ENCODE measurements at places on chromosomes 7 and 10.

- no peak for DNase-seq
Measured at GRCh38 chr10:62805231-62806099, 945 bp downstream of the ADO start.

- no peak for DNase-seq
Measured at GRCh38 chr10:132687181-132687892, 98.6 kb downstream of the NKX6-2 start.

DNA sequence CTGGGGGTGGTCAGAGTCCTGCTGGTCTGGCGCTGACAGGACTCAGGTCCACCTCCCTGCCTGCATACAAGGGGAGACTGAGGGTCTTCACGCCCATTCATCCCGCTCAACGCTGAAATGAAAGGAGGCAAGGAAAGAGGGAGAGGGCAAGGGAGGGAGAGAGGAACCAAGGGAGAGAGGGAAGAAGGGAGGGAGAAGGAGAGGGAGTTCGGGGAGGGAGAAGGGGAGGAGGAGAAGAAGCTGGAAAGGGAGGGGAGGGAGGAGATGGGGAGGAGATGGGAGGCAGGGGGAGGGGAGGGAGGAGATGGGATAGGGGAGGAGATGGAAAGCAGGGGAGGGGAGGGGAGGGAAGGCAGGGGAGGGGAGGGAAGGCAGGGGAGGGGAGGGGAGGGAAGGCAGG lies 69.4 kb upstream of the INPP5A start:
- DNase-seq = no peak

- DNase-seq = no peak
Measured at GRCh38 chr7:157872447-157872846, 535.6 kb downstream of the DNAJB6 start.

- no peak for DNase-seq
Measured at GRCh38 chr10:128016423-128017060, 109.6 kb downstream of the PTPRE start.

DNA sequence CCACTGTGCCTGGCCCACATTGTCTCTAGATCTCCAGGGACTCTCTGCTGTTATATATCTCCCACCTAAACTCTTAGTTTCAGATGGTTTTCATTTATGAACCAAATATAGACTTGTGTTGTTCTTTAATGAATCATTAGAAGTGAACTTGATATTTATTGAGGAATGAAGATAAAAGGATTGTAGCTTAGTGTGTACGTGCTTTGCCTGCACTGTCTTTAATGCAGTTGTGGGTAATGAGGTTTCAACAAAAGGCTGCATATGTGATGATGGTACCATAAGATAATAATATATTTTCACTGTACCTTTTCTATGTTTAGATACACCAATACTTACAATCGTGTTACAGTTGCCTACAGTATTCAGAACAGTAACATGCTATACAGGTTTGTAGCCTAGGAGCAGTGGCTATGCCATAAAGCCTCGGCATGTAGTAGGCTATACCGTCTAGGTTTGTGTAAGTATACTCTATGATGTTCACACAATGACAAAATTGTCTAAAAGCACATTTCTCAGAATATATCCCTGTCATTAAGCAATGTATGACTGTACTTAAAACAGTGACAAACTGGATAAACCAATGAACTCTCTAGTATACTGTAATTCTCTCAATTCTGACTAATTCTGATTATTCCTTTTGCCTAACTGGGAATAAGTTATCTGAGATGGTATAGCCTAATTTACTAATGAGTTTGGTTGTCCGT lies 25.2 kb downstream of the VCL start:
- DNase-seq = no peak

GRCh38 chr7:80775482-80775881 lies 137.0 kb downstream of the CD36 start:
- DNase-seq = no peak

DNA sequence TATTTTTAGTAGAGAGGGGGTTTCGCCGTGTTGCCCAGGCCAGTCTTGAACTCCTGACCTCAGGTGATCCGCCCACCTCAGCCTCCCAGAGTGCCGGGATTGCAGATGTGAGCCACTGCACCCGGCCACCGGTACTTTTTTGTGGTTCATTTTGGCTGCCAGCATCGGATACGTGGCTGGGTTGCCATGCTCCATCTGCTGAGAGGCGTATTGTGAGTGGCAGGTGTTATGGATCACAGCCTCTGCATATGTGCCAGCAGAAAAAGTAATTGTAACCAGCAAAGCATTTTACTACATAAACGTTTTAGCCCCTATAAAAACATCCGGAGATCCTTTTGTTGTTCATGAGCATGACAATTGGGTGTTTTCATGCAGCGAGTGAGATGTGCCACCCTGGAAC lies 7.1 kb downstream of the FOXK1 start:
- no peak for DNase-seq

- no peak for DNase-seq
Measured at GRCh38 chr10:125030567-125031197, 88.8 kb downstream of the ZRANB1 start.

GRCh38 chr7:72706521-72706920 lies 121.5 kb downstream of the TYW1B start:
- DNase-seq = no peak

- no peak for DNase-seq
Measured at GRCh38 chr7:84462259-84462658, 267.7 kb upstream of the SEMA3A start.

- DNase-seq = no peak
Measured at GRCh38 chr10:107443813-107444212, 279.3 kb upstream of the SORCS1 start.

GRCh38 chr7:22250390-22250789 lies 106.6 kb downstream of the RAPGEF5 start:
- no peak for DNase-seq

DNA sequence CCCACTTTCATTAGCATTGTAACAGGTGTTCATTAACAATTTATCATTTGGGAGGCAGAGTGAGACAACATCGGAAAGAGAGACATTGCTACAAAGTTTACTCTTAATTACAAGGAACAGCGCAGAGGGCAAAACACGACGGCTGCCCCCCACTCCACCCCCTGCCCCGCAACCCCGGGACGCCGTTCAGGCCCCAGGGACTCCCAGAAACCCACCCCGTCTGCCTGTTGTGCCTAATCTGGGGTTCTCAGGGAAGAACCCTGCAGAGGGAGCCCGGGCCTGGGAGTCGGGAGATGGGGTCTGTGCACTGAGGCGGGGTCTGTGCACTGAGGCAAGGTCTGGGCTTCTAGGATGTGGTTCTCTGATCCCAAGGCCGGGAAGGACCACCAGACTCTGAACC lies 25.2 kb downstream of the UNCX start:
- DNase-seq = no peak

- no peak for DNase-seq
Measured at GRCh38 chr10:97713826-97714400, 383 bp downstream of the MARVELD1 start.

DNA sequence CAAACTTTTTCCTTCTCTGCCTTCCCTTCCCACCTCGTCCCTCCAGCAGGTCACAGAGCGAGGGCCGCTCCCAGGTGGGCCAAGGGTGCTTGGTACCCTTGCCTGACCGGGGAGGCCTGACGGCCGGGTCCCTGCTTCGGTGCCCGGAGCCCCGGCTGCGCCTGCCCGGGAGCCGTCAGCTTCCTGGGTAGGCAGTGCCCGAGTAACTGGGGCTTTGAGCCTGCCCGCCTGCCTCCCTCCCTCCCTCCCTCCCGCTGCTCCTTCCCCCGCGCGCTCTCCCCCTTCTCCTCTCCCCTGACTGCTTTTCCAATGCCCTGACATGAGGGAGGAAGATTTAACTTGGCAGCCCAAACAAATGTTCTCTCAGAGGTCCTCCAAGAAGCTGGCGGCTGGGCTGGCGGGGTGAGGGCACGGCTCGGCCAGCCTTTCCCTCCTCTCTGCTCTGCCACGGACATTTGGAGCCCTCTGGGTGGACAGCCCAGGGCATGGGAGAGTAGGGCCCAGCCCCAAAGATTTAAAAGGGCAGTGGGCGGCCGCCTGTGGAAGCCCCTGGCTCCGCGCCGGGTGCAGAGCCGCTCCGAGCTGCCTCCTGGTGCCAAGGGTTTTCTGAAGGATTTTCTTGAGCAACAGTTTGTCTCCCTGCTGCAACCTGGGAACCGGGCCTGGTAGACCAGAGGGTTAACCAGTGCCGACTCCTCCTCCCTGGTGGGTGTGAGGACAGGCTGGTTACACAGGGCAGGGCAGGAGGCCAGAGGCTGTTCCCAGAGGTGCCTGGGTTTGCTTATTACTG lies 2.0 kb downstream of the ZMIZ1 start:
- no peak for DNase-seq

DNA sequence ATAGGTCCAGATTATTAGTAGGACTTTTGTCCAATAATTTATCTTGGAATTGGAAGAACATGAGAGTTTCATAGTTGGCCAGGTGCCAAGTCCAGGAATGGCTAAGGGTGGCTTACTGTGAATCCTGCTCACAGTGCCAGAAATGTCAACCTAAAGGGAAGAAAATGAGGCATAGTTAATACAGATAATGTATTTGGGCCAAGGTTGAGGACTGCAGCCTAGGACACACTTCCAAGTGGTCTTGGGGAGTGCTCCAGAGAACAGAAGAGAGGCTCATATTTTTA lies 78.2 kb downstream of the MAPK8 start:
- no peak for DNase-seq

GRCh38 chr7:13990319-13990983 lies 985 bp upstream of the ETV1 start:
- peak; percentile 26 for DNase-seq

GRCh38 chr10:3142146-3142875 lies 30.3 kb downstream of the PITRM1 start:
- no peak for DNase-seq

DNA sequence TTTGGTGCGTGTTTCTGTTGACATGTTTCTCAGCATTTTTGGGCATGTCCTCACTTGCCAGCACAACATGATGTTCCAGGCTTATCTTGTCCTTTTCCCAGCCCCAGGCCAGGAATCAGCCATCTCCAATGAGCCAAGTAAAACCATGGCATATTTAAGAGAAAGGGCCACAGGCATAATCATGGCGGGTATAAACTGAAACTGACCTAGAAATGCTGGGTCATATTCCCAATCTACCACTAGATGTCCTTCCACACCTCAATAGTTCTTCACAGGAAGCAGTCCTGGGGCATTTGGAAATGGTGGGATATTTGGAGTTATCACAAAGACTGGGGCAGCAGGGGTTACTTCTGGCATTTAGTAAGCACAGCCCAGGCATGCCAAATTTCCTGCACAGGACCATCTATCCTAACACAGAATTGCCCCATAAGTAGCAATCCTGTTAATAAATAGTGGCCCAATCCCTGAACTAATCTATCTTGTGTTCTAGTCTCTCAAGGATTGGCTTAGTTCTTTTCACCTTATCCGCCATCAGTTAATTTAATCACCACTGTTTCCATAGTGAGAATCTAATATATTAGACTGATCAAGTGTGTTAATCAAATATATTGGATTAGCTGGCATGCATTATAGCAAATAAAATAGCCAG lies 101.6 kb downstream of the NPSR1 start:
- no peak for DNase-seq

GRCh38 chr7:64562256-64562625 lies 630 bp downstream of the ZNF680 start:
- DNase-seq = no peak

GRCh38 chr10:60801522-60801921 lies 23.2 kb downstream of the CDK1 start:
- DNase-seq = peak; percentile 38

DNA sequence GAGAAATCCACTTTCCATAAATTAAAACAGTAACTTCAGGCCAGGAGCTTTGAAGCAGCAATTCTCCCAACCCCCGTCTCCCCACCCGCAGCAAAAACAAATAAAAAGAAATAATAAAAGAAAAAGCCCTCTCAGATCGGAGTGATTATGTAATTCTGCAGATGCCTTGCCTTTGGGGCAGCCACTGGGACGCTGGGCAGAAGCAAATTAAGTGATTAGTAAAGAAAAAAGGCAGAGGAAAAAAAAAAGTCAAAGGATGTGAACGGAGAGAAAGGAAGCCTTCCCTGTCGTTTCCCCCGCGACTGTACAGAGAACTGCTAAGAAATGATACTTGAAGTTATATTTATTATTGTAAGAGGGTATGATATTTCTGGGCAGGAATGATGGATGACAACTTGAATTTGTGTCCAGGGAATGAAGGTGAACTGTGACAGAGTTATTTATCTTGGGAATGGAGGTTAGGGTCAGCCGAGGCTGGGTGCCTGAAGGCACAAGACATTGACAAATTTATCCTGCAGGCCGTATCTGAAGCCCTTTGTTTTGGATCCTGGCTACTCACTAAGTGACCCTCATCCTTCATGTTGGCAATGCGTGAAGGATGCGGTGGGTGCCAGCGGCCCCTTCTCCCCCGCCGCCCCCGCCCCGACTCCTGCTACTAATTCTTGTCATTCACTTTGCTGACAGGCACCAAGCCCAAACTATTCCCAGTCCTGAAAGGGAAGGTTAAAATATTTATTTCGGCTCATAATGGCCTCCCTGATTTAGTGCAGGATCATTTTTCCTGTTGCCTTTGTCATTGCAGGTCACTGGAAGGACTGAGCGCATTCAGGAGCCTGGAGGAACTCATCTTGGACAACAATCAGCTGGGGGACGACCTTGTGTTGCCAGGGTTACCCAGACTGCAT lies 604.0 kb downstream of the LRMDA start:
- no peak for DNase-seq

All from NCI-H1417 treated with DMSO at 0.1 percent for 48 hours (cell line).